Activated CD4-positive, alpha-beta T cell treated with anti-CD3 and anti-CD28 coated beads for 24 hours (primary cell): ENCODE measurements at places on chromosomes 13 and 19.

GRCh38 chr13:113930671-113931637 lies 42.9 kb downstream of the C13orf46 start:
- peak; percentile 21 for DNase-seq

- no peak for DNase-seq
Observed at GRCh38 chr13:23561261-23561660, 9.0 kb upstream of the TNFRSF19 start.

DNA sequence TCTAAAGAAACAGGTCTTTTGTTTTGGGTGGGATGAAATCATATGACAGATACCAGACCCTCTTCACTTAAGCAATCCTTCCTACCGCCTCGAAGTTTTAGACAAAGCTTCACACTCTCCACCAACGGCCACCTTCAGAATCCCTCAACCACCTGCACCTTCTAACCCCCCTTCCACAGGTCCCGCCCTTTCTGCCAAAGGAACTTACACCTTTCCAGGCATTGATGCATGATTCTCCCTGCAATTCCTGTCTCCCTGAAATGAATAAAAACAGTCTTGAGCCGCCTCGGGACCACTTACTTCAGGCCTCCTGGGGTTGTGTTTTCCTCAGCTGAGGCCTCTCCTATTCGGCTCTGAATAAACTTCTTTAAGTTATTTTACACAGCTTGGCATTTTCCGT lies 859 bp downstream of the ZNF433 start:
- no peak for DNase-seq

DNA sequence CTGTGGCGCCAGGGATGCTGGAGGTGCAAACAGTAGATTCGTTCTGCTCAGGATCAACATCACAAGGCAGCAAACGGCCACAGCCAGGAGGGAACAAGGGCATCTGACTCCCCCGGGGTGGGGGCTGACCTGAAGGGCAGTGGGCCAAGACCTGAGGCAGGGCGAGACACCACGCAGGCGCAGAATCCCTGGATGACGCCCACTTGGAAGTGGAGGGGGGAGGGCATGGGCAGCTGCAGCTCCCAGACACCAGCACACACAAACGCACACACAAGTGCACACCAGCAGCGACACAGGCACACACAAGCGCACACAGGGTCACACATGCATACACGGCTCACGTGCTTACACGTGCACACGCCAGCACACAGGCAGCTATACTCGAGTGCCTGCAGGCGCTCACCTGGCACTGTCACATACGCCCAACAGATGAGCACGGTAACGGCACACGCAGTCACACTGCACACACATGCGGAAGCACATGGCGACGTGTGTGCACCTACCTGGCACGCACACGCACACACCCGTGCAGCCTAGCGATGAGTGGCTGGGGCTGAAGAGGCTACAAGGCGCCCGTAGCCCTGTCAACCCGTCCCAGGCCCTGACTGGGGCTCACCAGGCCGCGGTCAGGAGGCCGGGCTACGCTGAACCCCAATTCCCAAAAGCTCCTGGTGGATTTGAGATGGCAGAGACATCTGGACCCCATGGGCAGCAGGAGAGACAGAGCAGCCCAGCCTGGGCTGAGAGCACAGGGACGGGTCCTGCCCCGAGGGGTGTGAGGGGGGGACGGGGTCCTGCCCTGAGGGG lies 5.5 kb downstream of the C2CD4C start:
- DNase-seq = no peak

GRCh38 chr19:21323000-21323399 lies 6.2 kb downstream of the ZNF708 start:
- no peak for DNase-seq

- DNase-seq = no peak
Observed at GRCh38 chr13:47413112-47413511, 516.3 kb upstream of the HTR2A start.

DNA sequence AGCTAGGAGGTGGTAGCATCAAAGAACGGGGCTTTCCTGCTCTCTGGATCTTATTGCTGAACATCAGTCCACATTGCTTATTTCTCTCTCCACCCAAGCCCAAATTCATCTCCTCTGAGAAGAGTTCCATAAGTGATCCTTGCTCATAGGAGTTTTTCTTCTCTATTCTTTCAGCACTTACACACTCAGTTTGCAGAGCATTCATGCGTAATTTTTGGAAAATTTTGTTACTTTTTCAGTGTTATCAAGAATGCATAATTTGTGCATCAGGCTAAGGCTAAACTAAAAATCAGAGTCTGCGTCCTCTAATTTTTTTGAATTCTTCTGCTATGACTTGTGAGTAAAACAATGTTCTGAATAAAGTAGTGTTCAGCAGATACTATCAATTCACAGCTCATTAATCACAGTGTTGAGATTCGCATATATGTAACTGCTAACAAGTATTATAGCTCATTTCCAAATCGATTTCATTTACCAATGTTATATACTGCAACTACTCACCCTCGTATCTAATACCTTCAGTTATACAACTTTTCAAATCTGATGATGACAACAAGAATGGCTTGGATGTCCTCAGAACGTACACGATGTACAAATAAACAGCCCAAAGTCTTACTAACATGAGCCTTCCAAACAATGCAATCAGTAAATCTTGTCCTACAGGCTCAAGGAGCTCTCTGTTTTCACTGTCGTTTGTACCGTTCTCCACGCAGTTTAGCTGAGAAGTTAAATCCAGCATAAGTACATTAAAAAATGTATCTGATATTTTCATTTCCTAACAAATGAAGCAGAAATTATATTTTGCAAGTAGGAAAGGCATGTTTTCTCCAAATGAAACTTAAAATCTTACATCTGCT lies 36.4 kb upstream of the STARD13 start:
- no peak for DNase-seq

DNA sequence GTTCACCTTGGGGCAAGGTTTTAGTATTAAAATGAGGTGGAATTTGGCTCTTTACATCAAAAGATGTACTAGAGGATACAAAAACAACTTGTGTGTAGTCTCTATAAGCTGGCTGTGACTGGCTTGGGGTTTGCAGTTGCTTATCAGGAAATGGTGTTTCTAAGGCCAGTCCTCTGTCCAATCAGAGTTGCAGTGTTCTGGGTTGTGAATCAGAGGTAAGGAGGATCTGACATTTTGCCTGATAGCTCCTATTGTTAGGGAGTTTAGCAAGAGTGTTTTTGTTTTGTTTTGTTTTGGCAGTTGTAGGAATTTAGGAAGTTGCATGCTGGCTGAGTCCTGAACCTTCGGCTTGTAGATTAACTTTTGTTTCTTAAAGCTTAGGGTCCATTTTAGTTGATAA lies 20.1 kb upstream of the ESD start:
- DNase-seq = no peak

DNA sequence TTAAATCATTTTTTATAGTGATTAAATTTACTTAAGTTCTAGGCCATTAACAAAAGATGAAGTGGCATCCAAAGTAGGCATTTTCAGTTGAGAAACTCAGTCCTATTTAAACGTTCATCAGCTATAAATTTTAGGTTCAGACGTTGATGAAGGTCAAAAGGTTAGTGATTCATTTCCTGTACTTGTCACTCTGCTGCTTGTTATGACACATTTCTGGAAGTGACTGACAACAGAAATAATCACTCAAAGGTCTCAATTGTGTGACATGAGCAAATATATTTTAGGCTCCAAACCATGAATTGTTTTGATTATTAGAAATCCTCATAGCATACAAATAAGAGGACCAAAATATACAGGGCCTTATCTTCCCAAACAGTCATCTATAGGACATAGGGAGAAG lies 10.3 kb upstream of the EDNRB start:
- DNase-seq = no peak

GRCh38 chr13:113002913-113003290 lies 33.9 kb downstream of the MCF2L start:
- DNase-seq = no peak

GRCh38 chr19:58543826-58544590 lies at the start of gene TRIM28:
TRIM28 (plus strand) TSS chr19:58544064; CDS start chr19:58544758, 694 bp downstream.
- DNase-seq = peak; percentile 100

DNA sequence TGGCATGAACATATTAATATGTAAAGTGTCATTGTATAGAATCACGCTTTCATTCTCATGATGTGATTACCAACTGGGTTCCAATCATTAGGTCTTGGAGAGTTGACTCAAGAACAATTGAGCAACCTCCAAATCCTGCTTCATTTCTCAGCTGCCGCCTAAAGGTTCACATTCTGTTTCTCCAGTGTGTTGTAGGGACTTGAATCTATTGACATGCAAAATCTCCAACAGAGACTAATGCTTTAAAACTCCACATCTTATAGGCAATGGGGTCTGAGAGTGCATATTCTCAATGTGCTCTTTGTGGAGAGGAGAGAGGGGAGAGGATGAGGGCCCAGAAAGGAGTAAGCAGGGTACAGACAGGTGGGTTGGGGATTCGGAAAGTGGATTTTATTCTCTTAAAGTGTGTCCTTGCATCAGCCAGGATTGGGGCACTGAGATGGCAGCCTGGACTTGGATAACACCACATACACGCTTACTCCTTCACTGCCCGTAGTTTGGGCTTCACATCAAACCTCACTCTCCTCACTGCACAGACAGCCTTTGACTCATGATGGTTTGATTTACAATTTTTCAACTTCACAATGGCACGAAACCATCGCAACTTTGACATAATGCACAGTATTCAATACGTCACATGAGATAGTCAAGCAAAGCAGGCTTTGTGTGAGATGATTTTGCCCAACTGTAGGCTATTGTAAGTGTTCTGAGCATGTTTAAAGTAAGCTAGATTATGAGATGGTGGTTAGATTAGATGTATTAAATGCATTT lies 241.3 kb upstream of the IRS2 start:
- no peak for DNase-seq

DNA sequence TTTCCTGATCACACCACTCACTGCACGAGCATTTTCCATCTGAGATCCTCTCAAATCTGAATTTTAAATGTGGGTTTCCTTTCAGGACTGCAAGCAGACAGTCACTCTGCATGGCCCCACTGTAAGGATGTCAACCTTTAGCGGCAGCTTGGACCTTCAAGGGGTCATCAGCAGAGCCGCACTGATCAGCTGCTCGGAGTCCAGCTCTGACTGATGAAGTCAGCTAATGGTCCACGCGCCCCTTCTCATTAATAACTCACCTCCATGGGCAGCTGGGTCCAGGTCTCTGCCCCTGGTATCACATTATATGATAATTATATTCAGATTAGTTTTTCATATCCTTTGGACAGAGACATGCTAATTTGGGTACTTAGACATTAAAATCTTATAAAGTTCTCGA lies 36.1 kb upstream of the PDCD5 start:
- no peak for DNase-seq

GRCh38 chr19:9014803-9015202 lies 4.6 kb upstream of the MUC16 start:
- no peak for DNase-seq

DNA sequence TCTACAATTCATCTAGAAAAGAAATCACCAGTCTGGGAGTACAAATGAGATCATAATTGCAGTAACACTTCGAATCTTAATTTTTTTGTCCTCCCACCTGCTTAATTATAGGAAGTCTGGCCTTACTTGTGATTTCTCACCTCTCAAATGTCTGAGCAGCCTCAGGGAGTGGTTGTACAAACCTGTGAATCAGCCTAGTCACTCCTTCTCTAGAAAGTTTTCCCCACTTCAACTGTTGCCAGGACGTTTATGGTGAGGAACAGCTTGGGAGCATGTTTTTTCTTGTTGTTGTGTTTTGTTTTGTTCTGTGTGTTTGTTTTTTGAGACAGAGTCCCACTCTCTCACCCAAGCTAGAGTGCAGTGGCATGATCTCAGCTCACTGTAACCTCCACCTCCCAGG lies 50.3 kb upstream of the CLDN10 start:
- no peak for DNase-seq

GRCh38 chr13:110413676-110414040 lies 106.6 kb downstream of the COL4A2 start:
- DNase-seq = no peak

GRCh38 chr13:21242236-21242635 lies 65.8 kb downstream of the MRPL57 start:
- DNase-seq = no peak

DNA sequence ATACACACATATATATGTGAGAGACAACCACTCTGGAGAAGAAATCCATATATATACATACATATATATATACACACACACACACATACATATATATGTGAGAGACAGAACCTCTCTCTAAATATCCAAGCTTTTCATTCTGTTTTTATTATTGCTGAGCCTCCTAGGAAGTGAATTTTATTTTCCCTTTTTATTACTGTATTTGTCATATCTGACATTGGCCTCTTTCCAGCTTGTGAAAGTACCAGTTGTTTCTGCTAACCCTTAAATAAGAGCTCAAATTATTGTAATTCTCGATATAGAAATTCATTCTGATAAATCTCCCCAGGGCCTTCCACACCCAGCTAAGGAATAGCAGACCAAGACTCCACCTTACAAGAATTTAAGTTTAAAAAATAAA lies 81.0 kb downstream of the NUFIP1 start:
- no peak for DNase-seq

- no peak for DNase-seq
Observed at GRCh38 chr13:71799324-71799723, 67.7 kb downstream of the DACH1 start.

- DNase-seq = no peak
Observed at GRCh38 chr13:62643007-62643483, 1227.4 kb upstream of the PCDH20 start.

DNA sequence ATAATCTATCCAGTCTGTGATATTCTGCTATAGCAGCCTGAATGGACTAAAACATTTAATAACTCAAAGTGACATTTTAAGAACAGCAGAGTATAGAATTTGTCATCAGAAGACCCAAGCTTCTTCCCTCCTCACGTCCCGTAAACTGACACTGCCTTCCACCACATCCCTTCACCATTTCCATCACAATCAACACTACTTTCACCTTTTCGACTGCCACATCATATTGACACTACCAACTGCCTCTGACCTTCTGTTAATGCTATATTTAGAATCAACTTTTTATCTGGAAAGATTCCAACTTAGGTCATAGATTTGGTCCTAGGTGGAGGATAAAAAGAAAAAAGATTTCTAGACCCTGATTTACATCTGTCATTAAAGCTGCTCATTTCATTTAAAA lies 39.6 kb downstream of the STOML3 start:
- no peak for DNase-seq

GRCh38 chr19:51478381-51479234 lies at the start of gene CEACAM18:
CEACAM18 (plus strand) TSS chr19:51478539.
- no peak for DNase-seq

DNA sequence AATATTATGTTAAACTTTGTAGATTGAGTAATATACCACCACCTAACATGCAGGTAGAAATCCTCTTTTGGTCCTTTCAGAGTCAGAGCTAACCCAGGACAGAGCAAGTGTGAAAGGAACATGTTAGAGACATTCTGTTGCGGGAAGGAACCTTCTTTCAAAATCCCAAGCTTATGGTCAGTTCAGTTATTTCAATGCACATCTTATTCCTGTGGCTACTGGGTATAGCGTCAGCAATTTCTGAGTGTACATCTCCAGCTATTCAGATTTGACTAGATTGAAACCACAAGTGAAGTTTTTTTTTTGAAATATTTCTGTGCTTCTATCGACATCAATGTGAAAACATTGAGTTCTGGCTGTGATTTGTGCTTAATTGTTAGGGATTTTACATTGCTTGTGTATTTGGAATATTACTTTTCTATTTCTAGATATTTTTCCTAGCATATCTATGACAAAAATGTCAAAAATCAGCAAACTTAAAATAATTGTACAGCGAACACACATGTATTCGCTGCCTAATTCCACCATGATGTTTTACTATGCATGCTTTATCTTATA lies 165.3 kb downstream of the LMO7 start:
- DNase-seq = no peak

- DNase-seq = peak; percentile 49
Observed at GRCh38 chr19:6481541-6482342, at the start of gene DENND1C. DENND1C (minus strand) TSS chr19:6481787; CDS start chr19:6481695, 92 bp downstream.

- DNase-seq = no peak
Observed at GRCh38 chr19:42150364-42150763, 18.1 kb upstream of the POU2F2 start.
